ENCODE measurements at places on chromosomes 1 and 21.
A peak's percentile ranks its signal among the peaks of the same experiment; 100 is the strongest.

- no peak for DNase-seq
These were observed 33.1 kb downstream of the MAP3K7CL start for GRCh38 chr21:29163341-29164115.

DNA sequence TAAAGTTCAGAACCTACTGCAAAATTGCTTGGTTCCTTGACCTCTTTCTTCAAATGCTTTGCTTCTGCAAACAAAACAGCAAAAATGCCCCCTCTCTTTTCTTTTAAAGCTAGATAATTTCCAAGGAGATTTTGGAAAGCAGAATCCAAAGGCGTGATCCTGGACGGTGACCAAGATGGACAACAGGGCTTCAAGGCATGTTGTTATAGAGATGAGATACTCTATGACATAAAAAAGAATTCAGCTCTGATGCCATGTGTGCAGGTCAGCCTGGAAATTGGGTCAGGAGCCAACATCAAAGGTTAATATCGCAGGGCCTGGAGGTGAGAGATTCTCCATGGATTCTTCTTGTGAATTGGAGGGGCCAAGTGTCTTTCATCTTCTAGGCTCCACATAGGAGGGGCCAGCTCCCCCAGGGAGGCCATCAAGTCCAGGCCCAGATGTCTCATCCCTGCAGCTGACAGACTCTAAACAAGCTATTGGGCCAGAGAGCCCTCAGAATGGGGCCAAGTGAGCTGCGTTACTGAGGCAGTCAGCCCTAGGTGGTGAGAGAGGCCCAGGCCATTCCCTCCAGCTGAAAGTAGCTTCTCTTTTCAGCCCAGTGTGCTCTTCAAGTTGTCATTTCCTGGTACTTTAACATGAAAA, 45.5 kb downstream of the NMNAT2 start:
- no peak for DNase-seq

GRCh38 chr1:154866257-154867063, 3.6 kb downstream of the KCNN3 start:
- no peak for DNase-seq

DNA sequence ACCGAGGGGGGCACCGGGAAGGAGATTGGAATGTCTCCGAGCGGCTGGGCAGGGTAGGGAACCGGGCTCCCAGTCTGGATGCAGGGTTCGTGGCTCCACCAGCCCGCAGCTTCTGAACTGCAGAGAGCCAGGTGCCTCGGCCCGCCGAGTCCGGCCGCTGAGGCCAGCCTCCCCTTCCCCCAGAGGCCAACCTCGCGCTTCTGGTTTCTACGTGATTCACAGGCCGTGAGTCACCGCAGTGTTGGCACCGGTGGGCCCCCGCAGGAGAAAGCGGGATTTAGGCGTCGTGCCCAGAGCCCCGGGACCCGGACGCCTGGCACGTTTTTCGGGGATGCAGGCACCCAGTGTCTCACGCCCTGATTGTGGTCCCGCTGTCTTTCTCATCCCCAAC, 458 bp downstream of the CRABP2 start:
- no peak for DNase-seq

DNA sequence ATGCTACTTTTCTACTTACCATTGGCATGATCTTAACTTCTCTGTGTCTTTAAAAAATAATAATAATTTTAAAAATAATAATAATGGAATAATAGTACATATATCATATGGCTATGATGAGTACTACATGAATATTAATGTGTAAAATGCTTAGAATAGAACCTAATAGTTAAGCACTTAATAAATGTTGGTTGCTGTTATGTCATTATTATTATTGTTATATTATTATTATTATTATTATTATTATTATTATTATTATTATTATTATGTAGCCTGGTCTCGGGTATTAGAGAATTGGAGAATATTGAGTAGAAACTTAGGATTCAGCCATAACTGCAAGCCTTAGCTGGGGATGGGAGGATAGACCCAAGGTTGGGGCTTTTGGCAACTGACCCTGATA, 108.2 kb downstream of the MAST2 start:
- no peak for DNase-seq

- DNase-seq, result peak; percentile 20
These were observed at the start of gene IFI44 for GRCh38 chr1:78649628-78650027. Gene IFI44, plus strand, starts transcription at chr1:78649831. Its CDS starts 365 bp downstream, at chr1:78650196.

- no peak for DNase-seq
These were observed 15.9 kb downstream of the CLDN14 start for GRCh38 chr21:36463991-36464390.

DNA sequence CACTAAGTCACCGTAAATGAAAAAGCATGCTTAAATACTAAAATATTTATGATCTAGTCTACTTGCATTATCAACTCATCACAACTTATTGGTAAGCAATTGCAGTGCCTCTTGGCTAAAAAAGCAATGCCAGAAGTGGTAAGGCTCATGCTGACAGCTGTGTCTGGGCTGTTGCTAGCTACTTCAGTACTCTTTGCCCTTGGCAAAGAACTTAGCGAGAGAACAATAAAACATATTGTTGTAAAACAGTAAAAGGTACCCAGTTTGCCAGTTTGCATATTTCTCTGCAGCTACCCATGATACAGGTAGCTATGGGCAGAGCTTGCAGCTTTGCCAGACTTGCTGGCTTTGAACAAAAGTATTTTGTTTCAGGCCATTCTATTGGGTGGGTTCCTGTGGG, 73.1 kb downstream of the ATP6V1G3 start:
- DNase-seq, result no peak

- DNase-seq, result no peak
These were observed 8.0 kb upstream of the OR2M3 start for GRCh38 chr1:248189026-248189425.
